ENCODE measurements at places on chromosomes 4 and X.

DNA sequence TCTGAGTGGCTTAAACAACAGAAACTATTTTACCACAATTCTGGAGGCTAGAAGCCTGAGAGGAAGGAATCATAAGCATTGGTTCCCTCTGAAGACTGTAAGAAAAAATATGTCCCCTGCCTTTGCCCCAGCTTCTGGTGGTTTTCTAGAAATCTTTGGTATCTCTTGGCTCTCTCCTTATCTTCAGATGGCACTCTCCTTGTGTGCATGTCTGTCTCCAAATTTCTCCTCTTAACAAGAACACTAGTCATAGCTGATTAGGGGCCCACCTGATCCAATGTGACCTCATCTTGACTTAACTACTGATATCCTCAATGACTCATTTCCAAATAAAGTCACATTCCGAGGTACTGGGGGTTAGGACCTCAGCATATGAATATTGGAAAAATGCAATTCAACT, 635.0 kb upstream of the NR3C2 start:
- DNase-seq, result no peak

DNA sequence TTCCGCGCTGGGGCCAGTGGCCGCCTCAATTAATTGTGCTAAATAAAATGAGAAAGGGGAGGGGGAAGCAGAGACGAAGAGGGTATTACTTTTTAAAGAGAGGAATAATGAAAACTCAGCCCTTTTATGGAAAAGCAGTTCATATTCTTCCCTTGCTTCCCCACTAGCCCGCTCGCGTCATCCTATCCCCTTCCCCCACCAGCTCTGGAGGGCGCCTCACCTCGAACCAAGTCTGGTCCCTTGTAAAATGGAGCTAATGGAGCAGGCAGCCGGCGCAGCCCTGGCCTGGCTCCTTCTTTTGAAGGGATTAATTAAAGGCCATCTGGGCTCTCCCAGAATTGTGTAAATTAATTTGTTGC, 511 bp upstream of the NKX6-1 start:
- DNase-seq, result no peak

- peak; percentile 85 for DNase-seq
Observed at GRCh38 chrX:2690856-2691542, at the start of gene CD99. CD99 (plus strand) TSS chrX:2691295; CDS start chrX:2691361, 66 bp downstream.

DNA sequence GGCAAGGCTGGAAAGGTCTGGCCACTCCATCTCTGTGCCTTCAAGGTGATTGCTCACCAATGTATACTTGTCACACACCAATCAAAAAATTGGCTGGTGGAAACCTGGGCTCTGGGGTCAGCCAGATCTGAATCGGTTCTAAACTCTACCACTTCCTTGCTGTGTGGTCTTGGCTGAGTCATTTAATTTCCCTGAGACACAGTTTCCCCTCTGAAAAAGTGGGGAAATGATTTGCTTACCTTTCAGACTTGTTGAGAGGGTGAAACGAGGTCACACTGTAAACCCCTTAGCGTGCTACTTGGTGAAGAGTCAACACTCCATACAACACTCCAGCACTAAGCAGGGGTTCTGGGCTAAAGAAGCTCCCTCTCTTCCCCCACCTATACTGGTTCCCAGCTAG, 252.3 kb upstream of the ZIC3 start:
- no peak for DNase-seq

- DNase-seq, result no peak
Observed at GRCh38 chrX:72540318-72540717, 32.3 kb downstream of the HDAC8 start.

- no peak for DNase-seq
Observed at GRCh38 chrX:130085551-130086446, 24.5 kb downstream of the ELF4 start.

GRCh38 chr4:145797278-145797677, 117.3 kb downstream of the C4orf51 start:
- DNase-seq, result no peak

- no peak for DNase-seq
Observed at GRCh38 chrX:39855748-39856129, 242.0 kb downstream of the BCOR start.

GRCh38 chrX:84690228-84690627, 188.0 kb upstream of the HDX start:
- no peak for DNase-seq

DNA sequence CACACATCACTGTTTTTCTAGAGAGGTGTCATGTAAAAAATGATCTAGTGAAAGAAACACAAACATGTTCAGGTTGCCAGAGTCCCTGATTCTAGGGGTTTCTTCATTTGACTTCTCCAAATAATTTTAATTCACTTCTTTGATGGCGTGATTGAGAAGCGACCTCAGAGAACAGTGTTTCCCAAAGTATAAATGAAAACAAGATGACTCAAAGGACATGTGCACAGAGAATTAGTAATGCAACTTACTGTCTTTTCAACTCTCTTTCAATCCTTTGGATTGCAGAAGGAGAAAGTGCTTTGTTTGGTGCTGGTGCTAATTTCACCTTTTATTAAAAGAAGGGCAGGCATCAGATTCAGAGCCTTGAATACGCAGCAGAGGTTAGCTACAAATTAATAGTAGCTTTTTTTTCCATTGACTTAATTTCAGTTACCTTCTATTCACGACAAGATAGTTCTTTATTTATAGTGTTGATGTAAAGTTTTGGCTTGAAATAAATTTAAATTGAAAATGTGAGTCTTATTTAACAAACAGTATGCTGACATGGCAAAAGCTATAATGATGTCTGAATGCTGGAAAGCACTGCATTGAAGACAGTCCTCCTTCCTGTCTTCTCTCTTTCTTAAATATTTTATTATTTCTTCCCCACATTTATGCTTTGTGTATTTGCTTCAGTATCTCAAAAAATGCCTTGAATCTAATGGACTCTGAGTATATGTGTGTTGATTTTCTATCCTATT, 85.1 kb downstream of the SLC10A7 start:
- no peak for DNase-seq

GRCh38 chr4:762211-763190, 56.9 kb downstream of the PCGF3 start:
- no peak for DNase-seq

GRCh38 chr4:150960079-150960478, 55.0 kb downstream of the LRBA start:
- no peak for DNase-seq

GRCh38 chr4:59583845-59584568, 1616.1 kb upstream of the ADGRL3 start:
- DNase-seq, result no peak

DNA sequence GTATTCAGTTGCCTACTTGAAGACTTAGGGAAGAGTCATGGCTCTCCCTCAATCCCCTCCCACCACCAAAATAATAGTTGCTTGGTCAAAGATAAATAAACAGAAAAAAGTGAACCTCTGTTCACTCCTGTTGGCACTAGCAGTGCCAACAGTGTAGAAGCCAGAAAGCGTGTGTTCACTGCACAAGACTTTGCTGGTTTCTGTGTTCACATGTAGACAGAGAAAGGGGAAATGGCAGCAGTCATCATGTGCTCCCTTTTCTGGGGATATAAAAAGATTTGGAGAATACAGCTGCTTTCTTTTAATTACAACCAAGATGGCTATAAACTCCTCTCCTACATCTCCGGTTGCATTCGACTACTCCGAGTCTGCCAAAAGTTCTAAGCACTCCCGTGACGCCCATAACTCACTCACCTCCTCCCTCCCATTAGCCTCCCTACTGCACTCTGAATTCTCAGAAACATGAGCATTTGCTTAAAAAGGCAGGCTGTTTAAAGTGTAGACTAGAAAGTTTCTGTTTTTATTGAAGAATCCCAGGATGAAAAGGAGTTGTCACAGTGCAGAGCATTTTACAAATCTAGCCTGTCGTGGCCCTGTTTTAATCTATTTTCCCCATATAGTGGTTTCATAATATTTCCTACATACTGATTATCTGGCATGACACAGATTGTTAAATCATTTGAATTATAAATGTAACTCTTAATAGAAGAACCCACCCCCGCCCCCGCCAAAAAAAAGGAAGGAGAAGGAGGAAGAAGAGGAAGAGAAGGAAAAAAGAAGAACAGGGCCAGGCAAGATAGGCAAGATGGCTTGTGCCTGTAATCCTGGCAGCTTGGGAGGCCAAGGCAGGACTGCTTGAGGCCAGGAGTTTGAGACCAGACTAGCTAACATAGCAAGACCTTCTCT, 16.7 kb downstream of the LGI2 start:
- DNase-seq, result no peak

- no peak for DNase-seq
Observed at GRCh38 chrX:142861557-142861956, 164.2 kb upstream of the SPANXN4 start.

- DNase-seq, result no peak
Observed at GRCh38 chr4:54440394-54441136, 211.5 kb downstream of the PDGFRA start.

GRCh38 chrX:16124201-16124600, 836 bp downstream of the GRPR start:
- no peak for DNase-seq

DNA sequence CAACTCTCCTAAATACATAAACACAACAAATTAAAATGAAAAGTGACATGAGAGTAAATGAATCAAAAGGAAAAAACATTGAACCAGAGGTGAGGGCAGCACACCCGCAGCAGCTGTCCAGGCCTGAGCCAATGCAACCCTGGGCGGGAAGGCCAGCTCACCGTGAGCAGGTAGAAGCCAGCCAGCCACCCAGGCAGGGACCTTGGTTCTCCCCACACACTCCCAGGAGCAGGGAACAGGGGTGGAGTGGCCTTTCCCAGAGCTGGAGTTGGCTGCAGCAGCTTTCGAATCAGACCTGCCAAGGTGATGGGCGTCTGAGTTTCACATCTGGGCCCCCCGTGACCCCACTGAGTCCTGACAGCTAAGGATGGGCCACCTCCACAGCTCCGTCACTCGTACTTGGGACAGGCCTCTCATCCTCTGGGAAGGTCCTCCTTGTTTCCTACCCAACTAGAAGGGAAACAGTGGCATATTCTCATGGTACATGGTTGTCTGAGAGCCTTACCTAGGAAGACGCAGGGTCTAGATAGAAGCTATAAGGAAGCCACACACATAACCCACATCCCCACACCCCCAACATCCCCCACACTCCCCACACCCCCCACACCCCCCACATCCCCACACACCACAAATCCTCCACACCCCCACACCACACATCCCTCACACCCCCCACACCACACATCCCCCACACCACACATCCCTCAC, 172.2 kb downstream of the DCLK2 start:
- DNase-seq, result no peak

- DNase-seq, result no peak
Observed at GRCh38 chrX:16963216-16963615, 16.8 kb downstream of the REPS2 start.

DNA sequence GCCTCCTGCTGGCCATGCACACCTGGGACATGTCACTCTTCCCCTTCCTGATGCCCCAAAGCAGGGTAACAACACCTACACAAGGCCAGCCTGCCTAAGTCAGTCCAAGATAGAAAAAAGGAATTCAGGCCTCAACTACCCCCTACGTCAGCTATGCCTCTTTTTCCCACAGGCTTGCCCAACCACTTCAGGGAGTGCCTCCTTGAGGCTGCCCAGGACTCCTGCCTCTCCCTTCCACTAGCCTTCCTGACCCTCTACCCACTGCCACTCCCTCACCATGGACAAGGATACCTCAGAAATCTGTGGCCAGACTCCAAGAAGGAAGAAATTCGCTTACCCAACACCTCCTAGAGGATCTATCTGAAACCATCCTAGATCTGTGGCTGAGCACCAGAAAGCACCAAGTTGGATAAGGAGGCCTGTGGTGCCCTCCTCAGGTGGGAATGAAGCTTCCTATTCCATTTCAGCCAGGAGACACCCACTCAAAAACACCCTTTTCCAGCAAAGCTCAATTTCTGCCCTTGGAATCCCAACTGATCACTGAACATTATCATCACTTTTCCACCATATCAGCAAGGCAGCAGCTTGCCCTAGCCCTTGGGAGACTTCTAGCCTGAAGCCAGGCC, 1.8 kb downstream of the KDM5C start:
- DNase-seq, result no peak

DNA sequence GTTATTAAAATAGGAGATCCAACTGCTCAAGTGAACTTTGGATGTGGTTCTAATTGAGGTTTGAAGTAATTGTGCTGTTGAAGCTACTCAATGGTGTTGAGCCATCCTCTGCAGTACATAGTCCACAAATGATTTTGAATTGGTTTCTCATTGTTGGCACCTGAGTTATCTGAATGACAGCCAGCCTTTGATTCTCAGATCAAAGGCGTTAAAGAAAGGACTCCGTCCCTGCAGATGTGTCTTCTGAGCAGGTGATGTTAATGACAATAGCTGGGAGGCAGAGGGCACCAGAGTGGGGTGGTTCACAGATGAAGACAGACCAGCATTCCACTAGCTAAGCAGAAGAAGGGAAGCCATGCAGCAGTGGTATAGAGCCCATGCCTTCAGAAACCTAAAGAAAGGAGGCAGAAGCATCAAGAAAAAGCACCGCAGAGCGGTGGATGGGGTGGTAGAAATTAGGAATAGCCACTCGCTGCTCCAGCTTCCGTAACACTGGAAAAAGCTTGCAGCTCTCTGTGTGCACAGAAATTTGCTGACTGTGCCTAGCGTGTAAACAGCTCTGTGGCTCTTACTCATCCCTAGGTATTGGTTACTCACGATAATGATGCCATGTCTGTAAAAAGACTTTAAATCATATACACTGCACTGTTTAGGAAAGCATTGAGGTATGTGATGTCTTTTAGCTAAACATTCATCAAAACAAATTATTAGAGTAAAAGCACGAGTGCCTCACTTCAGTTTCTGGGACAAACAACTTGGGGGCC, 79.2 kb upstream of the CLCN4 start:
- DNase-seq, result no peak

- DNase-seq, result peak; percentile 56
Observed at GRCh38 chrX:43949669-43950068, 23.5 kb downstream of the NDP start.

GRCh38 chrX:40041915-40042314, 55.8 kb downstream of the BCOR start:
- no peak for DNase-seq

DNA sequence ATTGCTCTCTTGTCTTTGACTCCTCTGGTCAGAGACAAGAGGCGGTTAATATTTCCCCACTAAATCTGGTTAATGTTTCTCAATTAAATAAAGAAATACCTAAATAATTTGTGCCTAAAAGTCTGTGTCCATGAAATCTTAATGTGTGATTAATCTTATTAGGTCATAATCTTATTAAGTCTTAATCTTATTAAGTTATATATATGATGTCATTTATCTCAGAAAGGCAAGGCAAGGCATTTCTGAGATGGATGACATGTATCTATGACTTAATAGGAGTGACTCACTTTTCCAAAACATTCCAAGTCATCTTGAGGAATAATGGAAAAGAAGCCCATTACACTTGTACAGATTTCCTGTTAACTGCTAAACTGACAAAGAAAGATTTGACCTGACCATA, 74.7 kb downstream of the TRAM1L1 start:
- no peak for DNase-seq

GRCh38 chr4:168409089-168409801, 71.0 kb downstream of the DDX60L start:
- DNase-seq, result no peak

Measured in H1 (cell line).